ENCODE measurements at places on chromosomes 1 and 21.
A peak's percentile ranks its signal among the peaks of the same experiment; 100 is the strongest.

- no peak for DNase-seq
Measured at GRCh38 chr1:27967106-27967883, 7.5 kb downstream of the XKR8 start.

- no peak for DNase-seq
Measured at GRCh38 chr1:160257411-160258015, 4.8 kb downstream of the DCAF8 start.

GRCh38 chr1:50110151-50110550, 1.4 kb downstream of the ELAVL4 start:
- no peak for DNase-seq

DNA sequence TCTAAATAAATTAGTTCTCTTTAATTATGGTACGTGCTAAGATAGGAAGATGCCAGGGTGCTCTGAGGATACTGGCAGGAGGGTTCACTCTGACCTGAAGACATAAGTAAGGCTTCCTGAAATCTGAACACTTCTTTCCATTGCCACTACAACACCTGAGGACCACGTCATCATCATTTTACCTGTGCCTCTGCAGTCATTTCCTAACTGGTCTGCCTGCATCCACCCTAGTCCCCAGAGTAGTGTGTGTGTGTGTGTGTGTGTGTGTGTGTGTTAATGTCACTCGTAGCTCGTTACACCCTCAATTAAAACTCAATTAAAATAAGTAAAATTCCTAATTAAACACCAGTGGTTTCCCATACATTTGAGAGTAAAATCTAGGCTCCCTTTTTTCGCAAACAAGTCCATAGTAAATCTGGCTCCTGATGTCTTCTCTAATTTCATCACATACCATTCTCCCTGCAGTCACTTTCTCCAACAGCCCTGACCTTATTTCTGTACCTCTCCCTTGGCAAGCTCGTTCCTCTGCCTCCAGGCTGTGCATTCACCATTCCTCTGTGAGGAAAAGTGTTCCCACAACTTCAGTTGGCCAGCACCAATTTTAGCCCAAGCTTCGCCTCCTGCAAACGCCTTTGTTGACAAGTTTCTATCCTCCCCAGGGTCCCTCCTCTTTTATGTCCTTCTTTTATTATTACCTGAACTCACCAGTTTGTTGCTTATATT, 8.7 kb downstream of the IL12RB2 start:
- no peak for DNase-seq

DNA sequence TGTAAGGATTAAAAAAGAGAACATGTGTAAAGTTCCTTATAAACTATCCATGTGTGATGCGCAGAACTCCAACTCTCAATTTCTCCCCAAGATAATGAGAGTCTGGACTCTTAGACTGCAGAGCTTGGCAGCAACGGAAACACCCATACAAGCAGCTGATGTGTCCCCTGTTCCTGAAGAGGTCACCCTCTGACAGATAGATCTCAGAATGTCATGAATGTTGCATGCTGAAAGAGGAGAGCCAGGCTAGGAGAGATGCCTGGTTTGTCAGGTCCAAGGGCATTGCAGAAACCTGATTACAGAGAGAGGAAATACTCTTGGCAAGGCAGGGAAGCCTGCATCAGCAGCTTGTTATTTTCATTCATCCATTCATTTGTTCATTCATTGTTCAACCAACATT, 24.2 kb downstream of the MTARC1 start:
- no peak for DNase-seq

DNA sequence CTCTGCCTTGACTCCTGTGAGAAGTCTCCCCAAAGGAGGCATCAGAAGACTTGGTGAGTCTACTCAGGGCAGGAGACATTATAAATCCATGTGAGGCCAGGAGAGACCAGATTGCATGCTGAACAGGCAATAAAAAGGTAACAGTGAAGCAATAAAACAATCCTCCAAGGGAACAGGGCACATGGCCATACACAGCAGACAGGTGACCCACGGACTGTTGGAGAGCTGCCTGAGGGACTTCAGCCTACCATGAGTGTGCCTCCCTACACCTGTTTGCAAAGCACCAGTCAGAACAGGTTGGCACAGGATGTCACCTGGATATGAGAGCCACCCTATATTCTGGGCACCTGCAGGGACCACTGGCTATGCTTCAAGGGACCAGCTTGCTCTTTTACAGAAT, 67.6 kb downstream of the MAB21L3 start:
- no peak for DNase-seq

DNA sequence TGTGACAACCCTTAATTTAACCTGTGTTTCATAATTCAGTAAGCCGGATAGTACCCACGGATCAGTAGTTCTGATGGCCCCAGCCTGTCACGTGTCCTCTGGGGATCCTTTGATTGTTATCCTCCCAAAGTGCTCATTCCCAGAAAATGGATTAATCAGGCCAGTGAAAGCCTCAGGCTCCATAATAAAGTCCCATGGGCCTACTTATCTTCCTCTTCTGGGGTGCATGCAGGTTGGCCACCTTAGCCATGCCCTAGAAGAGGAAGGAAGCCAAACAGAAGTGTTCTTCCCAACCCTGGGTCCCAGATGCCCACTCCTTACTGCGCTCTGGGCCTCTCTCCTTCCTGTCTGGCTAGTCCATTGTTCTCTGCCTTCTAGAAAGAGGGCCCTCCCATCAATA, 146.1 kb downstream of the EDEM3 start:
- DNase-seq, result no peak

GRCh38 chr1:52426371-52426770, 22.0 kb downstream of the PRPF38A start:
- DNase-seq, result no peak

- DNase-seq, result no peak
Measured at GRCh38 chr1:110281363-110282290, 57.5 kb upstream of the RBM15 start.

- no peak for DNase-seq
Measured at GRCh38 chr1:85179522-85179921, 21.3 kb downstream of the SYDE2 start.

DNA sequence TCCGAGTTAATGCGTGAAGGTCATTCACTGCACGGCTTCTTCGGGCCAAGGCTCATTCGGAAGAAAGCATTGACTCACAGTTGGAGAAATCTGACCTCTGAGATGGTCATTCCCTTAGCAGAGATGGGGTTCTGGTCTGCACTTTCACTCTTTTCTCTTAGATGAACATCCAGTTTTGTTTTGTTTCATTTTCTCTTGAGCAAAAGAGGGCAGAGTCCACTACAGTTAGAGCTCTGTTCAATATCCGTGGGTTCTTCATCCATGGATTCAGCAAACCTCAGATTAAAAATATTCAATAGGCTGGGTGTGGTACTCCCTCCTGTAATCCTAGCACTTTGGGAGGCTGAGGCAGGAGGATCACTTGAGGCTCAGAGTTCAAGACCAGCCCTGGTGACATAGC, 57.4 kb upstream of the SIPA1L2 start:
- no peak for DNase-seq

DNA sequence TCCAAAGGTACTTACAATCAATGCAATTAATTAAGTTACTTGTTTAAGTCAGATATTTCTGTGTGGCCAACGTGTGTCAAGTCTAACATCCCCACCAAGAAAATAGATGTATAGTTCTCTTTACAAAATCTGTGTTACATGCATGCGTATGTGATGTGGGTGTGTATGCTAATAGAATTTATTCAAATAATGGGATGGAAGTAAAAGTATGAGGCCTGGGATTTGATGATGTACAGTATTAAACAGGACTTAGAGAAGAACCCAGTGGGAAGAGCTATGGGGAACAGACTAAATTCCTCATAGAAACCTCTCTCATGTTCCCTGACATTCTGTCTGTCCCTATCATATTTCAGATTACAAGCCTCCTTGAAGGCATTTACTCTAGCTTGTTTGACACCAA, 72.5 kb downstream of the IFI44 start:
- no peak for DNase-seq

DNA sequence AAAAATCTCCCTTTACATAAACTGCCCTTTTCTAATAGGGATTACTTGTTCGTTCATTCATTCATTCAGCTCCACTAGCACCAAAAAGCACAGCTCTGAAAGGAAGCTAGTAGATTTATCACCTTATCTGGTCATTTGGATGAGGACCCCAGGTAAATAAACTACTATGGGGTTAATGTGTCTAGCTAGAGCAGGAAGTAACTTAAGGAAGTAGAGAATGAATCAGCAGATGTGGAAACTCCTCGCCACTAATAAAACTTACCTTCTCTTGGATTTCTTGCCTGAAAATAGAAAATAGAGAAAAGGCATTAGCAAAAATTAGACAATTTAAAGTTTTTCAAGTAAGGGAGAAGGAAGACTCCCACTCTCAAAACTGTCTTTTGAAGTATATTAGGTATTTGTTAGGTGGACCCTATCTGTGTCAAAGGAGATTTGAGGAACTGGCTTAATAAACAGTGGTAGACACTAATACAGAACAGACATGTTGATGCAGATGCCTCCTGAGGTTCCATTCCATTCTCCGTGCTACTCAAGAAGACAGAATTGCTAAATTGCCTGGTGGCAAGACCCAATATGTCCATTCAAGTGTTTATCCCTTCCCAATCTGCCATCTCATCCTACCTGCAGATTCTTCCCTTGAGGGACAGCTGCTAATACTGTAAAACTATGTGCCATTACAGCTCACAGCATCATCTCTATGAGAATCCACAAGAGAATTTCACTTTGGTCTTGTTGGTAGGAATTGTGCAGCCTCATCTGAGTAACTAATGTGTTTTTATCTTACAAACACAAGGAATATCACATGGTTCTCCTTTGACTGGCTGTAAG, 14.9 kb downstream of the SELL start:
- peak; percentile 60 for DNase-seq

DNA sequence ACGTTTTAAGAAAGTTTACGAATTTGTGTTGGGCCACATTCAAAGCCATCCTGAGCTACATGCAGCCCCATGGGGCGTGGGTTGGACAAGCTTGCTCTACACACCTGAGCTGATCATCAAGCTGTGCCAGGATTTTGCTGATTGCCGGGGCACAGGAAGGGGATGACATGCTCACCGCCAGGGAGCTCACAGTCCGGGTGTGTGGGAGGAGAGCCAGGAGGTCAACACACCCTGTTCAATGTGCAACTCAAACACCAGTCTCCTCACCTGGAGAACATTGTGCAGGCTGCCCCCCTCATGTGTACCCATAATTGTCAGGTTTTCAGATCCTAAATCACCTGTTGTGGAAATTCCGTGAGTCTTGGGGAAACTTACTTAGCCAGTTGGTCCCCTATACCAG, 969 bp downstream of the CYP4A11 start:
- no peak for DNase-seq

GRCh38 chr1:98661544-98662355, at the start of gene SNX7:
TSS of gene SNX7 (plus strand) at chr1:98661721. CDS start at chr1:98661732, 11 bp downstream.
- no peak for DNase-seq

- DNase-seq, result no peak
Measured at GRCh38 chr1:11898831-11899467, 27.3 kb downstream of the KIAA2013 start.

DNA sequence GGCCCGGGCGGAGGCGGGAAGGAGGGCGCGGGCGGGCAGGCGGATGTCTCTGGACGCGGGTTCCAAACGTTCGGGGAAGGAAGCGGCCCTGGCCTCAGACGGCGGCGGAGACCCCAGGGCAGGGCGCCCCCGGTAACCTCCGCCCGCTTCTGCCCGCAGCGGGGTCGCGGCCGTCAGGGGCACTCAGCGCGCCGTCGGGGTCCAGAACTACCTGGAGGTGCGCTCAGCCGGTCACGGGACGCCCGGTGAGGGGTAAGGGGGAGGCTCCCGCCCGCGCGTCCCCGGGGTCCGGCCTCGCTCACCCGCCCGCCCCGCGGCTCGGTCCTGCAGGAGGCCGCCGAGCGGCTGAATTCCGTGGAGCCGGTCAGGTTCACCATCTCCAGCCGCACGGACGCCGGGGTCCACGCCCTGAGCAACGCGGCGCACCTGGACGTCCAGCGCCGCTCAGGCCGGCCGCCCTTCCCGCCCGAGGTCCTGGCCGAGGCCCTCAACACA, 406 bp downstream of the PUSL1 start:
- DNase-seq, result no peak

DNA sequence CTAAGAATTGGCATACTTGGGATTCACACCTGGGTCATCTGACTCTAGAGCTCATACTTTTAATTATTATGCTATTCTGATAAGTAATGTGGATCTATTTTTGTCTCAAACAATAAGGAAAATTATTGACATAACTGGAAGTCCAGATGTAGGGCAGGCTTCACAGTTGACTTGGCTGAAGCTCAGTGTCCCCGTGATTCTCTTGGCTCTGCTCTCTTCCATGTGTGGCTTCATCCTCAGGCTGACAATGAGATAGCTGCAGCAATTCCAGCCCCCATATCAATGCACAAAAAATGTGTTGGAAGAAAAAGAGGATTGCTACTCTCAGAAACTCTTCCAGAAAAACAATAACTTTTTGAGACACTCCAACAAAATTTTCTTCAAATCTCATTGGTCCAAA, 23.8 kb downstream of the HSD11B1 start:
- DNase-seq, result no peak

DNA sequence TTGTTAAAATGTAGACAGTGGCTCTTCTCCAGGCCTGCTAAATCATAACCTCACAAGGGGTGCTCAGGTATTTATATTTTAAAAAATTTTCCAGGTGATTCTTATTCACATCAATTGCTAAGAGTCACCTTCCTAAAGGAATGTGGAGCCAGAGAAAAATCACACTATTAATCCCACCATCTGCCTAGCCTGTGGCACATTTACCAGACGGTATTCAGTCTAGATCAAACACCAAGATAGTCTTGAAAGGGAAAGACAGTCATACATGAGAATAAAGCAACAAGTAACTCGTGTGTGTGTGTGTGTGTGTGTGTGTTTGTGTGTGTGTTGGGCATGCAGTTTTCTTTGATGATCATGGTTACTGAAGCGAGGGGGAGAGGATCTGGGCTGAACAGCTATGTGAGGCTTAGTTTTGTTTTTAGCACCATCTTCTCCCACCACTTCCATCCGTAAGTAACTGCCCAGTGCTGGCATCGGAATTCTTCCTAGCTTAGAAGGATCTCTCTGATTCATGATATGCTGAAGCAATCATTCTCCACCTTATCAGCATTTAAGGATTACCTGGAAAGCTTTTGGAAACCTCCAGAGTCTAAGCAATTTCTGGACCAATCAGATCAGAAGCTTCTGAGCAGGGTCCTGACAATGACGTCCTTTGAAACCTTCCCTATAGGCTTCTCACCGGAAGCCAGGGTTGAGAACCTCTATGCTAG, 2.4 kb upstream of the DPT start:
- DNase-seq, result no peak

DNA sequence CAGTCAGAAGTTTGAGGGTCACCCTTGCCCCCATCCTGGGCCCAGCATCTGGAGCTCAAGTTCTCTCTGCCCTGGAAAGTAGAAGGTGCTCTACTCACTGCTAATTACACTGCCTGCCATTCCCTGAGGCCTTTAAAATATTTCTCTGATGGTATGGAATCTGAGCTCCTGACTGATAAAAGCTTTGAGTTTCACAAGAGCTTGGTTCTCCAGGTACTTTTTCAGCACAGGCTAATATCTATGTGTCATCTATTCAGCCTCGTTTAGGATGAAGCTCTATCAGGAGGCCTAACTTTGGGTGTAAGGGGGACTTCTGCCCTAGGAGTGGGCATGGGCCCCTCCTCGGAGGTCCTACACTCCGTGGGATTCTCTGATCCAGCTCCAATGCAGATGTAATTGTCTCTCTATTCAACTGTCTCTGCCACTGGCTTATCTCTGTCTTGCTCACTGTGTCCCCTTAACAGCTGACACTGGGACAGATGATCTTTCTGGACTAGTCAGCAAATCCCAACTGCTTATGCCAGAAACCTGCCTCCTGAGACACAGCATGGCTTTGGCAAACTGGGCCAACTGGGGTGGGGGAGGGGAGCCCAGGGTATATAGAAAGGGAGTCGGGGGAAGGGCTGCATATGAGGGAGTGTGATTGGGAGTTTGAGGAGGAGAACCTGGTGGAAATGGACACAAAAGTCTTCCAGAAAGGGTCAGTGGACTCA, 104.2 kb upstream of the GADD45A start:
- DNase-seq, result no peak
